NCI-H2029 treated with DMSO at 0.1 percent for 48 hours (cell line): ENCODE measurements at places on chromosomes 6 and 20.

GRCh38 chr6:138494312-138494711 lies 5.0 kb downstream of the NHSL1 start:
- no peak for DNase-seq

- DNase-seq, result no peak
Measured at GRCh38 chr6:29702519-29703103, 20.6 kb upstream of the HLA-F start.

- no peak for DNase-seq
Measured at GRCh38 chr6:14290772-14291330, 173.3 kb downstream of the CD83 start.

GRCh38 chr20:57434390-57434700 lies 43.1 kb downstream of the RBM38 start:
- no peak for DNase-seq

- peak; percentile 35 for DNase-seq
Measured at GRCh38 chr6:27133281-27134227, 113.9 kb upstream of the PRSS16 start.

DNA sequence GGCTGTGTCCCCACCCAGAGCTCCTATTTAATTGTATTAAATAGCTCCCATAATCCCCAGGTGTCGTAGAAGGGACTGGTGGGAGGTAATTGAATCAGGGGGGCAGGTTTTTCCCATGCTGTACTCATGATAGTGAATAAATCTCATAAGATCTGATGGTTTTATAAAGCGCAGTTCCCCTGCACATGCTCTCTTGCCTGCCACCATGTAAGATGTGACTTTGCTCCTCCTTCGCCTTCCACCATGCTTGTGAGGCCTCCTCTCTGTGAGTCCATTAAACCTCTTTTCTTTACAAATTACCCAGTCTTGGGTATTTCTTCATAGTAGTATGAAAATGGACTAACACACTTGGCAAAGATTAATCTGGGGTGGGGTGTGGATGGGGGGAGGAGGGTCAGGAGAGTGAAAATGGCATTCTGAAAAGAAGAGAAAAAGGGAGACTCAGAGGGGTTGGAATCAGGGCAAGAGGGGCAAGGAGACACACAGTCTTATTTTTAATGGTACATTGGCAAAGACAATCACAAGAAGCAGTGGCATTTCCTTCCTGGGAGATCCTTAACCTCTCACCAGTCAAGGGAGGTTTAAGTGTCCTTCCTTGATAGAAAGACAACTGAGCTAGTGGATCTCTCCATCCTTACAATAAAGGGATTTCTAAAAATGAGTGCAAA lies 37.5 kb upstream of the NOX3 start:
- DNase-seq, result no peak

DNA sequence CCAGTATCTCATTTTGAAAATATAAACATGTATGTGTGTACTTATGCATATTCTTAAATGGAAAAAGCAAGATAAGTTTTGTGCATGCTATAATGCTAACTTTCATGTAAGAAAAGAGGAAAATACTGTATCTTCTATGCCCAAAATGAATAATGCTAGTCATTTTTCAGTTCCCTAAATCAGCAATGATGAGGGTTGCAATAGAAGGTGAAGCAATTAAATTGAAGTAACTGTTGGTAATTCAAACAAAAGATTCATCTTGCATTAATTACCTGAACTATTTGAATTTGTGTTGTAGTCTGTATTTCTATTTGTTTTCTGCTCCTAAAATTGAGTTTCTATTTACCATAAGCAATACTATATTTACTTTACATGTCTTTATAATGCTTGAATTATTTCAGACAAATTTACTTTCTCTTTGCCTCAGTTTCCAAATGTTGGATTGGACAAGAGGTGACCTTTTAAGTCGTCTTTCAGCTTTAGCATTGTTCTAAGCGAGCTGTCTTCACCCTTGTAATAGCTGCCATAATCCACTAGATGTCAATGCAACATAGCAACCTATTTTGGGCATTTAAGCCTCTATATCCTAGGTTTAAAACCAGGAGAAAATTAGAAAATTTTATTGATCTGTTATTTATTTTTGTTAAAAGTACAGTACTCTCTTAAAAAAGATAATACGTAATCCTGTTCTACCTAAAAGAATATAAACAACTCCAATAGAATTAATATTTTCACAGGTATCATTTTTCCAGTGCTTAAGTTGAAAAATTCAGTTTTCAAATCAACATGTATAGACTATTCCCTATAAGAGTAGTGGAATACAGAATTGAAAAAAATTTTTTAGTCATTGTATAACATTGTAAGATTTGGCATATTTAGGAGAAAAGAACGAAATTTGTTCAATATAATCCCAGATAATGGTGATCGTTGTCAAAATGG lies 52.3 kb upstream of the IFNGR1 start:
- DNase-seq, result no peak

- no peak for DNase-seq
Measured at GRCh38 chr6:23690453-23691049, 435.5 kb upstream of the NRSN1 start.

DNA sequence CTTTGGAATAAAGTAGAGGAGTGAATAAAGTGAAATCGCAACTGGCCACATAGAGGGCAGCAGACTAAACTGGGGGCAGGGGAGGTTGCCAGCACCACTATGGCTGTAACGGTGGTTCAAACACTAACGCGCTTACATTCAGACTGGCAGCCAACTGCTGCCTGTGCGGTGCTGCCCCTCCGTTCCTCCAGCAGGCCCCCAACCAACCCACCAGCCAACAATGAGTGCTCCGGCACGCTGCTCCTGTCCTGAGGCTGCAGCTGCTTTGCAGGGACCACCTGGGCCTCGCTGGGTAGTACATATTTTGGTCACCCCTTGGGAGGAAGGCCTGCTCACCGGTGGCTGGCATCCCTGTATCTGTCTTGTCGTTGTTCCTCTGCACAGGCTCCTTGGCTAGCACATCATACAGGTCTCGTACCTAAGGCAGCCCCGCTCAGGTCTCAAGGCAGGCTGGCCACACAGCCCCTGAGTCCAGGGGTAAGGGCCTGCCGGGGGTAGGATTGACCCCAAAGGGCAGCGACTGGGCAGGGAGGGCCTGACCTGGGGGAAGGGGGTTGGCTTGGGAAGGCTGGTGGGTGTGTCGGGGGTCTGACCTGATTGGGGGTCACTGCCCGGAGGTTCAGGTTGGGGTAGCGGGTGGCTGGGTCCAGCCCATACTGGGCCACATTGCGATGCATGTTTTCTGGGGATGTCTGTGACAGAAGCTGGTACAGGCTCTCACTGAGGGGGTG lies 6.3 kb downstream of the MICAL1 start:
- DNase-seq, result no peak

- DNase-seq, result no peak
Measured at GRCh38 chr6:125868252-125868651, 77.5 kb downstream of the NCOA7 start.

- DNase-seq, result no peak
Measured at GRCh38 chr6:72149715-72150114, 263.4 kb downstream of the RIMS1 start.

- no peak for DNase-seq
Measured at GRCh38 chr20:59772931-59773913, 160.2 kb downstream of the SYCP2 start.

- DNase-seq, result no peak
Measured at GRCh38 chr6:63732336-63732735, 96.7 kb downstream of the PHF3 start.
